Cerebellum (tissue), 4 donors: ENCODE measurements at places on chromosomes 13 and 19.
A peak's percentile ranks its signal among the peaks of the same experiment; 100 is the strongest.

- no peak for DNase-seq
Observed at GRCh38 chr13:75492389-75492788, 10.4 kb upstream of the TBC1D4 start.

- DNase-seq: no peak
Observed at GRCh38 chr19:48686088-48686487, 9.7 kb upstream of the FUT2 start.

DNA sequence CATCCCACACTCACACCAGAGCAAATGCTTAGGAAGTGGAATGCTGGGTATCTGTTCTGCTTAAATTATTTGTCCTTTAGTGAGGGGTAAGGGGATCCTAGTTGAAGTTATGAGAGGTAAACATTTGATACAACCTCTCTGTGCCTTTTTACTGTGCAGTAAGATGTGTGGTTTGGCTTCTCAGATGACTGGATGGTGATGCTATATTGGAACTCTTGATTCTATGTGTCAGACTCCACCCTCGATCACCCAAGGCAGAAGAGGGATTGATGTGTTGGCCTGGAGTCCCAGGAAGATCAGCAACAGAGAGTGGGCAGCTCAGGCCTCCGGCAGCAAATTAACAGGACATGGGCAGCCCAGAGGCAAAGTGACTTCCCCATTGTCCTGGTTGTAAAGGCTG, 66.7 kb downstream of the SIPA1L3 start:
- DNase-seq: no peak

DNA sequence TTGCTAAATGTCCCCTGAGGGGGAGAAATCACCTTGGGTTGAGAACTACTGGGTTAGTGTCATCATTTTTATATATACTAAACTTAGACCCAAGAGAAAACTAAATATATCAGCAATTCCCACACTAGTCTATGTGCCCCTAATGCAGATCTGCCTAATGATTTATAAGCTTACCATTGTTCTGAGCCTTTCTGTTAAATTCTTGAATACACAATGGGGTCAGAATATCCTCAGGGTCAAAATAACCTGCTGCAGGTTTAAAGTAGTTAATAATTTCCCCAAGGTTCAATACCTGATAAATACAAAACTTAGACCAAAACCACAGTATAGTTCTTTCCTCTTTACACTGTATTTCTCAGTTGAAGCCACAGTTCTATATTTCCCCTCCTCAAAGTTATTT, 4.6 kb downstream of the VWA8 start:
- DNase-seq: no peak

GRCh38 chr19:7230826-7231225, 63.4 kb downstream of the INSR start:
- DNase-seq: peak; percentile 52

GRCh38 chr13:69601661-69602060, 506.0 kb upstream of the ATXN8OS start:
- no peak for DNase-seq

DNA sequence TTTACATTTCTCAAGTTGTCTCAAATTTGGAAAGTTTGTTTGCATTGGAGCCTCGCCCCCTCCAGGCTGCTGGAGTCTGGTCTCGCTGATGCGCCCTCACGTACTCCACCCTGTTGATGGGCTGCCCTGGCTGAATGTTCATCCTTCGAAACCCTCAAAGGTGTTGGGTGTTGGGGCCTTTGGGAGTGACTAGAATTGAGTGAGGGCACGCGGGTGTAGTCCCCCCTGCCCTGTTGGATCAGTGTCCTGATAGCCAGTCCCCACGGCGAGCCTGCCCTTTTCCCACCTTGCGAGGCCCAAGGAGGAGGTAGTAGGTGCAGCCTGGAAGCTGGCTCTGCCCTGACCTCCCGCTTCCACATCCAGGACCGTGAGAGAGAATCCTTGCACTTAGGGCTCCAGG, 14.8 kb downstream of the TFDP1 start:
- no peak for DNase-seq

DNA sequence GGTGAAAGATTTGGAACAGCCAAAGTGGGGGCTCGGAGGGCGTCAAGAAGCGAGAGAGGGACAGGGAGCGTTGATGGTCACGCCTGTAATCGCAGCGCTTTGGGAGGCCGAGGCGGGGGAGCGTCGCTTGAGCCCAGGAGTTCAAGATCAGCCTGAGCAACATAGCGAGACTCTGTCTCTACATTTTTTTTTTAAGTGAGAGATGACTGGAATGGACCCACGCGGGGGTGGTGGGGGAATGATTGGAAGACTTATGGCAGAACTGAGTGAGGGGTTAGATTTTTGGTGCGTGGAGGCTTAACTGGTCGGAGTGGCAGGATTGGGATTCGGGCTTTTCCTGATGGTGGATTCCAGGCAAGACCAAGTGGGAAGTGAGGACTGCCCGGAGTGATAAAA, 725 bp downstream of the PSMD8 start:
- no peak for DNase-seq

DNA sequence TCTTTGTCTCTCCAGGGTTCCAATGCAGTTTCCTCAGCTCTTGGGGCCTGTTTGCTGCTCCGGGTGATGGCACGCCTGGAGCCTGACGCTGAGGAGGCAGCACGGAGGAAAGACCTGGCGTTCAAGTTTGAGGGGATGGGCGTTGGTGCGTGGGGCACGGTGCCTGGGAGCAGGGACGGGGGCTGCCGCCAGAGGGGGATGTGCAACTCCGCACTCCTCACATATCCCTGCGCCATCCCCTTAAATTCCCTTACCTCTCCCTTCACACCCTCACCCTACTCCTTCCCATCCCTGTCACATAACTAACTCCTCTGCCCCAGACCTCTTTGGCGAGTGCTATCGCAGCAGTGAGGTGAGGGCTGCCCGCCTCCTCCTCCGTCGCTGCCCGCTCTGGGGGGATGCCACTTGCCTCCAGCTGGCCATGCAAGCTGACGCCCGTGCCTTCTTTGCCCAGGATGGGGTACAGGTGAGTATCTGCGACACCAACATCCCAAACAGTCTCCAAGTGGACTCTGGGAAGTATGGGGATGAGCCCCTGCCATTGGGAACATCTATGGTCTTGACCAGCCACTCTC, 31.1 kb downstream of the TRPM4 start:
- DNase-seq: no peak

DNA sequence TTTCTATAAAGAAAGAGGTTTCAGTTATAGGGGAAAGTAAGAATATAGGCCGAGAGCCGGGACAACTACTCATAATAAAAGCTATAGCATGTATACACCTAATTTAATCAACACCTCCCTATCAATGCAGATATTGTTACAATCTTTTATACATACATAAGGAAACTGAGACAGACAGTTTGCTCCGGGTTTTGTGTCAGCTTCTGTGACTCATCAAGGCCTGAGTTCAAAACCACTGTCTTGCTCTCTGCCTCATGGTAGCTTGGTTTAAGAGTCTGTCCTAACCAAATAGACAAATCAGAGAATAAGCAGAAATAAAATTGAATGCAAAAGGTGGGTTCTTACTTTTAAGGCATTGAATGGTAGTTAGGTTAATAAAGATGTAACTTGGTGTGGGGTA, 222.9 kb downstream of the GGACT start:
- no peak for DNase-seq

DNA sequence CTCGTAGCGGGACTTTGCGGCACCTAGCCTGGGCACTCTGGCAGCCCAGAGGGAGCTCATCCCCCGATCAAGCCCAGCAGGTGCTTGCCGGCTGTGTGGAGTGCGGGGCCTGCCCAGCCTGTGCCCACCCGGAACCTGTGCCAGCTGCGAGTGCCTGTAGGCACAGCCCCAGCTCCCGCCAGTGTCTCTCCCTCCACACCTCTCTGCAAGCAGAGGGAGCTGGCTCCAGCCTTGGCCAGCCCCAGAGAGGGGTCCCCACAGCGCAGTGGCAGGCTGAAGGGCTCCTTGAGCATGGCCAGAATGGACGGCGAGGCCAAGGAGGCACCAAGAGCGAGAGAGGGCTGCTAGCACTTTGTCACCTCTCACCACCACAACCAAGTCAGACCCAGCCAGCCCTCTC, 55.5 kb upstream of the C1QTNF9B start:
- DNase-seq: no peak

GRCh38 chr13:58963321-58963720, 1200.4 kb downstream of the DIAPH3 start:
- no peak for DNase-seq

DNA sequence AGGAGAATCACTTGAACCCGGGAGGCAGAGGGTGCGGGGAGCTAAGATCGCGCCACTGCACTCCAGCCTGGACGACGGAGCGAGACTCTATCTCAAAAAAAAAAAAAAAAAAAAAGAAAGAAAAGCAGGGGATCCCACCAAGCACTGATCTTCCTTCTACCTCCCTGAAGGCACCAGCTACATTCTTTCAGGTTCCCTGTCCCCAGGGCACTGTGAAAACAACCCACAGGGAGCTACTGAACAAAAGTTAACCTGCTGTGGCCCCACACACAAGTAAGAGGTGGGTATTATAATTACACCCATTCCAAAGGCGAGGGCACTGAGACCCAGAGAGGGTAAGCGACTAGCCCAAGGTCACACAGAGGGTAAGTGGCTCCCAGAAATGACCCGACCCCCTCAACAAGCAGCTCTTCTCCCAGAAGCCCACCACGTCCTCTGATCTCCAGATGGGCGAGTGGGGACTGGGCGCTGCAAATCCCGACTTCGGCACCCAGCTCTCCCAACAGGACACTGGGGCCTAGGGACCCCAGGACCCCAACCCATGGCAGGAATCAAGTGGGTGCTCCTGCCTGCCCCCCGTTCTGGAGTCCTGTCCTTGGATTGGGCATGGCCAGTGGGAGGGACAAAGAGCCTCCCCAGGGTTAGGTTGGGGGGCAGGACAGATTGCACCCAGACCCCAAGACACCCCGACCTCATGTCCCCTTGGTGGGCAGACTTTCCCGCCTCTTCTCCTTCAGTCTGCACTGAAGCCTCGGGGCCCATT, 2.4 kb downstream of the LMNB2 start:
- no peak for DNase-seq

DNA sequence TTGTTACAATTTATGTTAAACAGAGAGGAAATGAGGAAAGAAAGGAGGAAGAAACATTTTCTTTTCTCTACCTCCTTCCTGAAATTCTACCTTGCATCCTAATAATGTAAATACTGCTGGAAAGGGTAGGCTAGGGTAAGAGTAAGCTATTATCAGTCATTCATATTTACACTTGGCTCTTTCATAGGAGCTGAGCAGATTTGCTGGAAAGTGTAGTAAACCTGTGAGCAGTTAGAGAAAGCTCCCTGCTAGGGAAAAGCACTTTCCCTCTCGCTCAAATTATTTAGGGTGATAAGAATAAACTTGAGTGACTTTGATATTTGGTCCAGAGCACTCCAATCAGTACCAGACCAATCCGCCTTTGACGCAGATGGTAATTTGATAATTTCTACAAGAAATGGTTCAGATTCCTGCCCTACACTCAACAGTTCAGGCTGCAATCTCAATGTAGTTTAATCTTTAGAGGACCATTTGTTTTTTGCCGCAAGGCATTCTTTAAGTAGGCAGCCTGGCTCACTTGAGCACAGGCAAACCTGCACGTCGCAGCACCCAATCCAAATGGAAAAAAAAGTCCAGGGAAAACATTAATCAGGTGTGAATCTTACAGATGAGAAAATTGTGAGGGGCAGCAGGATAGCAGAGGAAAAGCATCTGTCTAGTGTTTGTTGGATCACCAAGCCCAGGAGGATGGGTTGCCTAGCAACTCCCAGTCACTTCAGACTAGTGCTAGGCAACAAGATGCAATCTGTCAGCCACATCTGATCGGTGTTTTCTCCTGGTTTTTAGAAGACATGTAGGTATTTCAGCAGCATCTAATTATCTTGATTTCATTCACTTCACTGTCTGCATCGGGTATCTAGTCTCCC, 68.6 kb upstream of the KL start:
- DNase-seq: no peak

DNA sequence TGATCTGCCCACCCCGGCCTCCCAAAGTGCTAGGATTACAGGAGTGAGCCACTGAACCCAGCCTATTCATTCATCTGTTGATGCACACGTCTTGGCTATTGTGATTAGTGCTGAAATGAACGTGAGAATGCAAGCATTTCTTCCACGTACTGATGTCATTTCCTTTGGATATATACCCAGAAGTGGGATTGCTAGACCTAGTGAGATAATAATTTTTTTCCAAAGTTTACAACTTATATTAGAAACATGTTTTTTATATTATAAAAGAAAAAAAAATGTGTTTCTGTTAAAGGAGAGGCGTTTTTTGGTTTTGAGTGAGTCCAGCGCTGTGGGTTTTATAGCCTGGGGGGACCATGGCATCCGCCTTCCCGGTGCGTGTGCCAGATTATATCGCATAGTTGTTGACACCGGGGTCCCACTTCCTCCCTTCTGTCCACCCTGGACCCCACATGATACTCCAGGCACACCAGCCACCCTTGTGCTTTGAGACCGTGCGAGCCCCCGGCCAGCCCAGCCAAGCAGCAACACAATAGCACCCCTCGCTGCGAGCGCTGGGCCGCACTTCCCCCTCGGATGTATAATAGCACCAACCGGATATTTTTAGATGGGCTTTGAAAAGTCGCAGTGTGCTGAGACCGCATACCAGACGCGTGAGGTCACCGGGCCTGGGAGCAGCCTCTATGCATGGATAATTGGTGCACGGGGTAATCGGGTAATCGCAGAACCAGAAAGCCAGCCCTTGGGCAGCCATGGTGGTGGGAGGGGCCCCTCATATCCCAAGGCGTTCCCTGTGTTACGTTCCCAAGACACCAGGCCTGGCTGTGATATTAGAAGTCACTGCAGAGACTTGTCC, 59.6 kb downstream of the MYO9B start:
- DNase-seq: peak; percentile 58

DNA sequence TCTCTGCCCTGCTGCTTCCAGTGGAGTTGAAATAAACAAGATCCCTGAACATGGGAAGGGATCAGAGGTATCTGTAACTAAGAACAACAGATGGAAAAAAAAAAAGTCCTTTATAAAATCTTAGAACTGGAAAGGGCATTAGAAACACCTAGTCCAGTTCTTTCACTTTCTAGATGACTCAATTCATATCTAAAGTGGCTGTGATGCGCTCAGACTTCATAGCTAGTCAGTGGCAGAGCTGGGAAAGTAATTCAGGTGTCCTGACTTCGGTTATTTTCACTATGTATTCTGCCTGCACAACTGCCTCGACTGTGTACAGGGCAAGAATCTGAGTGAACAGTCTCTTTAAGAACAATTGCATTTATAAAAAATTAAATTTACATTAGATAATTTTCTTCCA, 151.8 kb upstream of the TMTC4 start:
- DNase-seq: no peak

- no peak for DNase-seq
Observed at GRCh38 chr13:47166336-47166735, 269.5 kb upstream of the HTR2A start.

- DNase-seq: no peak
Observed at GRCh38 chr13:102277286-102277685, 124.6 kb downstream of the FGF14 start.
